ENCODE measurements at places on chromosomes 3 and 15. TPM values are rescaled to one million over a fixed set of nuclear protein-coding genes. Genes with fewer than 3 reads are reported as not detected.

ISL2 gene
- not detected for polyA plus RNA-seq

DNA sequence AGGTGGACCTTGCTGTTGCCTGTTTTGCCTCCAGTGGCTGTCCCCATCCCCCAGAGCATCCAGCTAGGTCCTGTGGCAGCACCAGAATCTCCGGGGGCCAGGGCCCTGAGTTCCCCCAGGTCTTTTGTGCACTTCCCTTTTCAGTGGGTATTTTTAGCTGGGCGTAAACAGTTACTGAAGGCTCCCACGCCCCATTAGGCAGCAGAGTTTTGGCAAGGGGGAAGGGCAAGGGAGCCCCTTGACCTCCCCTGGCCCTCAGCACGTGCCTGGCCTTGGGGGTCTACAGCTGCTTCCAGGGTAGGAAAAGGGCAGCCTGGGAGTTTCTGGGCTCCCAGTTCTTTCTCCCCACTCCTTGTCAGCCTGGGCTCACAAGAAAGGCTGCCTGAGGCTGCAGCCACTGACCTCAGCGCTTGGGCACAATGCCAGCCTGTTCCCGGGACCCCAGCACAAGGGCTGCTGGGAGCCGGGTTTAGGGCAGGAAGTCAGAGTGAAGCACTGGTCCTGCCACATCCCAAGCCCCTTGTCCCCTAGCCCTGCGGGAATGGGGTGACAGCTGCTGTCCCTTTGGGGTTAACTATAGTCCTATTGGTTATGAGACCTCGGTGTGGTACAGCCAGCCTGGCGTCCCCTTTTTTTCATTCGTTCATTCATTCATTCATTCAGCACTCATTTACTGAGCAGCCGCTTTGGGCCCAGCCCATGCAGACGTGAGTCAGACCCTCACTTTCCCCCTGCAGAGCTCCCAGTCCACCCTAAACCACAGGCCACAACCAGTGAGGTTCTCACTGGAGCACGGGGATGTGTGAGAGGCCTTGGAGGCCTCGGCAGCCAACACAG is 8.4 kb downstream of the CSK start:
- peak overlapping the region; percentile 69 for H3K4me3 ChIP-seq
- peak; percentile 76 for DNase-seq
- no peaks in the 10 kb centered on the region for H3K27me3 ChIP-seq
- H3K36me3 ChIP-seq, result peaks cover 11% of the 10 kb centered on the region

DNA sequence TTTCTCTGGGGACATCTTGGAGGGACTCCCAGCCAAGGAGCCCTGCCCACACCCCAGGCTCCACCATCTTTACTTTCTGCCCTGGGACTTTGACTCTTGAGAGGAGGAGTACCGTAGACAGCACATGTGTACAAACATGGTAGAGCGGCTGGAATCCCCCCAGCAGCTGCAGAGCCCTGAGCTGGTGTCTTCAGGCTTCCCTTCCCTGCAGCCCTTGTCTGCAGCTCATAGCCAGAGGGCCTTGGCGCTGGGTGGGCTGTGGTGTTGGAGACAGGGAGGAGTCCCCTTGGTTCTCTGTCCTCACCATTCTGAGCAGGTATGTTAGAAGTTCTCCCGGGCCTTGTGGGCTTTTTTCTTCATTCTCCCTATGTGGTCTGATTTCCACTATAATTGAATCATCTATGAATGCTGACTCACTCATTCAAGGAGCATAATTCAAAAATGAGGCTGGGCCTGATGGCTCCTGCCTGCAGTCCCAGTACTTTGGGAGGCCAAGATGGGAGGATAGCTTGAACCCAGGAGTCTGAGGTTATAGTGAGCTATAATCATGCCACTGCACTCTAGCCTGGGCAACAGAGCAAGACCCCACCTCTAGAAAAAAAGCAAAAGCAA is 97.8 kb upstream of the MEF2A start:
- H3K27ac ChIP-seq, result no peak overlapping the region
- H3K4me3 ChIP-seq, result no peak overlapping the region
- H3K36me3 ChIP-seq, result no peaks in the 10 kb centered on the region
- no peaks in the 10 kb centered on the region for H3K27me3 ChIP-seq
- DNase-seq, result no peak
- H3K4me1 ChIP-seq, result no peaks in the 10 kb centered on the region

GRCh38 chr15:69014454-69014853 is at the start of gene NOX5:
TSS of gene NOX5 (plus strand) at chr15:69014695. CDS start at chr15:69014736, 41 bp downstream.
- no peak for DNase-seq
- H3K36me3 ChIP-seq, result no peaks in the 10 kb centered on the region

GRCh38 chr3:194407423-194407822 is 8.4 kb upstream of the GP5 start:
- peaks cover 5% of the 10 kb centered on the region for H3K4me1 ChIP-seq
- no peaks in the 10 kb centered on the region for H3K27me3 ChIP-seq
- no peak overlapping the region for H3K4me3 ChIP-seq

- H3K36me3 ChIP-seq, result no peaks in the 10 kb centered on the region
- H3K27ac ChIP-seq, result no peak overlapping the region
- H3K4me1 ChIP-seq, result no peaks in the 10 kb centered on the region
- no peak for DNase-seq
- H3K27me3 ChIP-seq, result no peaks in the 10 kb centered on the region
- H3K4me3 ChIP-seq, result no peak overlapping the region
Observed at GRCh38 chr3:126807795-126808194, 103.8 kb downstream of the CHCHD6 start.
